MV-4-11 (cell line): ENCODE measurements at places on chromosomes 6 and 20.
A peak's percentile ranks its signal among the peaks of the same experiment; 100 is the strongest.

DNA sequence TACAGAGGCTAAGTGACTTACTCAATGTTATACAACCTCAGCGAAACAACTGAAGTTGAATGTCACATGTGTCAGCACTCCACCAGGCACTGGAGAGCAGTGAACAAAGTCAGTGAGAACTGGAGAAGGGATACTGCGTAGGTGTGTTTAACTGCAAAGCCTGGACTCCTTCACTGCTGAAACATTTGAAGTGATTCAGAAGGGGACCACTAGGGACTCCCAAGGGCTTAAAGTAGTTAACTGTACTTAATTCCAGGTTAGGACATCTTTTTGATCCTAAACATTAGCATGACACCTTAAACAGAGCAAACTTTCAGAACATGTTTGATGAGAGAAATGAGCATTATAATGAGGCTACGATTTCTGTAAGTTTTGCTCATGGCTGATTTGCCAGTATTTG, 45.0 kb upstream of the ZBTB24 start:
- no peak for DNase-seq

DNA sequence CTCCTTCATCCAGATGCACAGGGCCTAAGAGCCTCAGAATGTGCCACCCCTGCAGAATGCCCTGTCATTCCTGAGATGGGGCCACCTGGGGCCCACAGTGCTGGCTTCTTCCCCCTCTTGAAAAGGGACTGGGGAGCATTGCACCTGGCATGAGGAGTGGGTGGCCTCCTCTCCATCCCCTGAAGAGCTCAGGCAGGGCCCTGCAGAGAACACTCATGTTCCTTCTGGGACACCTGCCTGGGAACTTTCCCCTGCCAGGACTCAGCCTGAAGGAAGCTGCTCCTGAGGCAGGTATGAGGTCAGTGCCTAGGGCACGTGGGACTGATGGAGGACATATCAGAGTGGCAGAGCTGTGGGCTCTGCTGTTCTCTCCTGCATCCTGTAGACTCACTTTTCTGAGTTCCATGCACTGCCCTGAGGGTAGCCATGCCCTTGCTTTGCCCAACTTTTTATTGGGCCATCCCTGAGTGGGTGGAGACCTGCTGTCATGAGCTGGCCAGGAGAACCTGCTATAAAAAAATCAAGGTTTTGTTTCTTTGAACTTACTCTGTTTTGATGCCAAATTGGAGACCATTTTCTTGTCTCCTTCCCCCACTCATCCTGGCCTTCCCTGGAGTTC, 19.5 kb downstream of the CCDC167 start:
- no peak for DNase-seq

DNA sequence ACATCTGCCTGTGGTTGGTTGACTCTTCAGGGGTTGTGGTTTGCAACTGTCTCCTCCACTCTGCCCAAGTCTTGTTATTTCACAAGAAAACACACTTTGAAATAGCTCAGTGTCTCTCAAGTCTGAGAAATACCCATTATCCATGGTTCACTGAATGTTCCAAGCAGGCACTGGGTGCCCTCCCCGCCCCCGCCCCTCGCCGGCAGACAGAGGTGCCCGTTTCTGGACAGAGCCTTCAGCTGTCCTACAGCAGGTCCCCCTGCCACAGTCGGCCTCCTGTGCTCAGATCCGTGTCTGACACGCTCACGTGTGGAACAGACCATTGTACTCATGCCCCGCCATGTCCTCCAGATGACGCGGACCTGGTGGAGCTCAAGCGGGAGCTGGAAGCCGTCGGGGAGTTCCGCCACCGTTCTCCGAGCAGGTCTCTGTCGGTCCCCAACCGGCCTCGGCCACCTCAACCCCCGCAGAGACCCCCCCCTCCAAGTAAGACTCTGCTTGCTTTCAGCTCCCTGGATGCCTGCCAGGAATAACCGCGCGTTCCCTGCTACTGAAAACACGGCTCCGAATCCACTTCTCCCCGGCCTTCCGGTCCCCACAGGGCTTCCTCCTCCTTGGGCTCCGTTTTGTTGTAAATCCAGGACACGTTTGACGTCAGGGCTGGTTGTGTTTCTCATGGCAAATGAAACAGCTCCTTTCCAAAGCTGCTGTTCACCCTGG, 81.4 kb downstream of the SERAC1 start:
- peak; percentile 98 for DNase-seq

GRCh38 chr6:148250975-148251685, 91.5 kb upstream of the SASH1 start:
- DNase-seq = peak; percentile 69

GRCh38 chr6:142446576-142446975, 144.8 kb downstream of the ADGRG6 start:
- DNase-seq = no peak

- peak; percentile 17 for DNase-seq
Observed at GRCh38 chr6:31070711-31071197, 41.6 kb downstream of the C6orf15 start.

- DNase-seq = no peak
Observed at GRCh38 chr20:2626853-2627541, 25.4 kb upstream of the NOP56 start.
